ENCODE measurements at places on chromosomes 2 and 18. TPM values are rescaled to one million over a fixed set of nuclear protein-coding genes. Genes with fewer than 3 reads are reported as not detected.

The ERFE gene
- 24.2 TPM for total RNA-seq

The PDE11A gene
- not detected for total RNA-seq

The MBOAT2 gene
- total RNA-seq, result 36.6 TPM

The TUBA4B gene
- not detected for total RNA-seq

The KLHL41 gene
- total RNA-seq, result 0.36 TPM

The FKBP7 gene
- 37.4 TPM for total RNA-seq

The GNAL gene
- total RNA-seq, result 0.72 TPM

All from cardiac atrium fibroblast (primary cell).